ENCODE measurements at places on chromosomes 4 and X. TPM values are rescaled to one million over a fixed set of nuclear protein-coding genes. Genes with fewer than 3 reads are reported as not detected.

L1CAM gene
- 6.3 TPM for total RNA-seq

GAB3 gene
- 8.6 TPM for total RNA-seq

SOX3 gene
- not detected for total RNA-seq

ARMCX5 gene
- 7.5 TPM for total RNA-seq

NIPAL1 gene
- total RNA-seq, result 0.77 TPM

SMR3B gene
- not detected for total RNA-seq

SMPX gene
- total RNA-seq, result not detected

MAGEC3 gene
- total RNA-seq, result not detected

SPON2 gene
- 32.4 TPM for total RNA-seq

RNF212 gene
- 1.2 TPM for total RNA-seq

DCLK2 gene
- total RNA-seq, result 0.27 TPM

NUP62CL gene
- total RNA-seq, result 1.0 TPM

PNMA5 gene
- total RNA-seq, result 0.09 TPM

SLC10A3 gene
- total RNA-seq, result 22.1 TPM

DCAF12L1 gene
- total RNA-seq, result not detected

CLIC2 gene
- total RNA-seq, result 0.52 TPM

RAB41 gene
- not detected for total RNA-seq

MAML3 gene
- total RNA-seq, result 4.3 TPM

MID1 gene
- total RNA-seq, result 0.23 TPM

SMIM31 gene
- total RNA-seq, result not detected

PPP1R3F gene
- 14.8 TPM for total RNA-seq

PCDH18 gene
- total RNA-seq, result 0.09 TPM

MAOA gene
- total RNA-seq, result 19.6 TPM

SLC49A3 gene
- 0.16 TPM for total RNA-seq

DIAPH2 gene
- 12.9 TPM for total RNA-seq

PCDH11X gene
- not detected for total RNA-seq

RIPPLY1 gene
- total RNA-seq, result not detected

PFKFB1 gene
- total RNA-seq, result 0.27 TPM
